ENCODE measurements at places on chromosomes 11 and 22.

- no peak for DNase-seq
These were observed 11.6 kb downstream of the TCIRG1 start for GRCh38 chr11:68050371-68050841.

- DNase-seq = no peak
These were observed 7.8 kb upstream of the ADAMTS8 start for GRCh38 chr11:130436171-130436570.

- no peak for DNase-seq
These were observed 1059.5 kb downstream of the FAM181B start for GRCh38 chr11:81674211-81674610.

DNA sequence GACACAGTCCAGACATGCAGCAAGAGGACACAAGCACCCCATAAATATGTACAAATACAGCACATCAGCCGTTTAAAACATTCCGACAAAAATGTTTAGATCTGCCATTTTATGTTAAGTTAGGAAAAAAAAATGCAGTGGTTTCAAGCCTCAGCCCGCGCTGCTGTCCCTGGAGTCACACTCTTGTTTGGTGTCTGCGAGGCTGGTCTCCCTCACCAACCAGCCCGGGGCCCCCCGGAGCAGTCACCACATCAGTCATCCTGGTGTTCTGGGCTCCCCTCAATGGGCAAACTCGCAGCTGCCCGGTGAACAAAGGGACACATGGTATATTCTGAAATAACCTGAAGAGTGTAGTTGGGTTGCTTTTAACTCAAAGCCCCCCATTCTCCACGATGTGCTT, 1022.2 kb downstream of the BRD1 start:
- no peak for DNase-seq

GRCh38 chr11:25583596-25583995, 748.3 kb upstream of the ANO3 start:
- no peak for DNase-seq

DNA sequence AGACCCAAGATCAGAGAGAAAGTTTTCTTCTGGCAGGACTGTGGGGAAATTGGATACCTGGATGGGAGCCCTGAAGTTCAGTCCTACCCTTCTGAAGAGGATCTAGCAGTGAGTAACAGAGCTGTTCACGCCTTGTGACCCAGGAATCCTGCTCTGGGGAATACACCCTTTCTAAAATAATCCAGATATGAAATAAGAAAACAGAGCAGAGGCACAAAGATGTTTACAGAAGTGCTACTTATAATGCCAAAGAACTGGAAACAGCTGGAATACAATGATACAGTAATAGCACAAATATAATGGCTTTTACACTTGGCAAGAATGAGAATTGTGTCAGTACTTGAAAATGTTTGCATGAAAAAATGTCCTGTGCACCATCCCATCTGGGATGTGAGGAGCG, 304.0 kb upstream of the NARS2 start:
- no peak for DNase-seq

- DNase-seq = no peak
These were observed 81.3 kb upstream of the CADM1 start for GRCh38 chr11:115585361-115586024.

GRCh38 chr22:36334821-36335603, 52.8 kb downstream of the MYH9 start:
- peak; percentile 64 for DNase-seq

GRCh38 chr11:100825626-100826025, 138.5 kb downstream of the ARHGAP42 start:
- no peak for DNase-seq

DNA sequence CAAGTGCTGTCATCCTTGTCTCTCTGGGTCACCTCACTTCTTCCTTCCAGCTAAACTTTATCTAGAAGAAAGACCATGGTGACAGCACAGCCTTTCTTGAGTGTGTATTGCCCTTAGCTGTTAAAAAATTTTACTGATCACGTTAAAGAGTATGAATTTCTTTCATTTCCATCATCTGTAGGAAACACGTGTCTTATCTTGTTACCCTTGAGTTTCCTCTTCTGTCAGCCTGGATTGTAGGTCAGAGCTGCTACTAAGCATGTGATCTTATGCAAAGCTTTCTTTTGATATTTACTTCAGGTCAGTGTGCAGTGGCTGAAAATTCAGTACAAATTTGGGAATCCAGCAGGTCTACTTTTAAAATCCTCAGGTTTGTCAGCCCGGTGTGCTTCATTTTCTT, 512.2 kb upstream of the ARHGAP42 start:
- DNase-seq = no peak

GRCh38 chr11:78954696-78955095, 380.0 kb upstream of the NARS2 start:
- DNase-seq = no peak

DNA sequence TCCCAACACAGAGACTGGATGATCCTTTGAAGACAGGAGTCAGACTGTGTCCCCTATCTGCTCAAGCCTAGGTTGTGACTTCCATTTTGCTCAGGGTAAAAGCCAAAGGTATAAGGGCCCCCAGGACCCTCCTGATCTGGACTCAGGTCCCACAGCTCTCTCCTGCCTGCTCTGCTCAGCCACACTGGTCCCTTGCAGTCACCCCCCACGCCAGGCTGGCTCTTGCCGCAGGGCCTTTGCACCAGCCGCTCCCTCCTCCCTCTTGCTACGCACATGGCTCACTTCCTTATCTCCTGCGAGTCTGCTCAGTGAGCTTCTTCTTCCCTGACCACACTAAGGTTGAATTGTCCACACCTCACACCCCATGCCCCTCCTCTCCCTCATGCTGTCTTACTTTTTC, 28.4 kb upstream of the CACNG2 start:
- no peak for DNase-seq

DNA sequence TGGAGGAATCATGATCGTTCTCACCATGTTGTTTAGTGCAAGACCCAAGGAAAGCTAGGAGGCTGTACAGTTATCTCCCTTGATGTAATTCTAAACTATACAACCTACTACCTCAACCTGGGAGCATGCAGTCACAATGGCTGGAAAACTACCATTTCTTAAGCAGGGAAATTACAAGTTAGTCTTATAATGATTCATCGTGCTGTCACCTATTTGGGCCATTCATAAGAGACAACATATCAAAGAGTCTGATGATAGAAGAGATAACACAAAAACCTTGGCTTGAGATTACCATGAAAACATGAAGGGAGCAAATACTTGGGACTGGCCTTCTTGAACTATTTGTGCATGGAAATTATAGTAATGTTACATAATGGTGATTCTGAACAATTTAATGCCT, 30.5 kb upstream of the BLID start:
- no peak for DNase-seq

- no peak for DNase-seq
These were observed 13.2 kb upstream of the HDHD5 start for GRCh38 chr22:17172029-17172833.

GRCh38 chr11:121936781-121937447, 179.1 kb downstream of the BLID start:
- DNase-seq = no peak

- no peak for DNase-seq
These were observed 39.3 kb upstream of the ABTB2 start for GRCh38 chr11:34397120-34397519.

DNA sequence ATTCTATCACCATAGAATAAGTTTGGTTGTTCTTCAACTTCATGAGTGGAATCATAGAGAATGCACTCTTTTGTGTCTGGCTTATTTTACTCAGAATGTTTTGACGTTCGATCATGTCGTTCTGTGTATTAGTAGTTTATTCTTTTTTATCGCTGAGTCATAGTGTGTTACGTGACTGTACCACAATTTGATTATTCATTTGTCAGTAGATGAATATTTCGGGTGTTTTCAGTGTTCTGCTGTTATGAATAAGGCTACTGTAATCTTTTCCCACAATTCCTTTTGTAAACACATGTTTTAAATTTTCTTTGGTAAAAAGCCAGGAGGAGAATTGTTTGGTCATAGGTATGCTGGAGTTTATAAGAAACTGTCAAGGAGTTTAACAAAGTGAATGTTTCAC, 279.9 kb upstream of the B3GAT1 start:
- no peak for DNase-seq

DNA sequence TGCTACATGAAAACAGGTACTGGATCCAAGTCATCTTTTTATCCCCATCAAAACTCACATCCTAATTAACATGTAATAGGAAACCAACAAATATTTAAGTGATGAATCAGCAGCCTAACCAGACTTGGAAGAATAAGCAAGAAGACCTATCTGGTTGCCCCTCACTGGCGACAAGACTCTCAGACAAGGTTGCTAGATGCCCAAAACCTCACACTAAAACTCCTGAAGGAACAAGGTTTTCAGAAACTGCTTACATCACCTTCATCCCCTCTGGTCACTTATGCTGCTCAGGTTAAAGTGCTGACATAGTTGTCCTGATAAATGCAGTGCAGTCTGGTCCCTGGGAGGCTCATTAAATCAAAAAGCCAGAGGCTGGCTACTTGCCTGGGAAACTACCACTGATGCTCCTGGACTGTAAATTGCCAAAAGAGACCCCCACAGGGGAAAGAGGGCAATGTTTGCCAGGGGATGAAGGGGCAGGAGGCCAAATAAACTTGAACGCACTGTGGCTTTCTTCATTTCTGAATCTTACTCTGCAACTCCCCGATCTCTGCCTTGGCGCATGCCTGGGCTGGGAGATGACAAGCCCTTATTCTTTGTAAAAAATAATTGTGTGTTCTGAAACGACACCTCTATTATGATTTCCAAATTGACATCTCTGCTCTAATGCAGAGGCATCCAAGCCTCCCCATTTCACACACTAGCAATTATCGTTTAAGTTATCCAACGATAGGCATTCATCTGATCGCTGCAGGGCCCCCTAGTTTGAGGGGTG, 72.7 kb downstream of the AMBRA1 start:
- DNase-seq = no peak

DNA sequence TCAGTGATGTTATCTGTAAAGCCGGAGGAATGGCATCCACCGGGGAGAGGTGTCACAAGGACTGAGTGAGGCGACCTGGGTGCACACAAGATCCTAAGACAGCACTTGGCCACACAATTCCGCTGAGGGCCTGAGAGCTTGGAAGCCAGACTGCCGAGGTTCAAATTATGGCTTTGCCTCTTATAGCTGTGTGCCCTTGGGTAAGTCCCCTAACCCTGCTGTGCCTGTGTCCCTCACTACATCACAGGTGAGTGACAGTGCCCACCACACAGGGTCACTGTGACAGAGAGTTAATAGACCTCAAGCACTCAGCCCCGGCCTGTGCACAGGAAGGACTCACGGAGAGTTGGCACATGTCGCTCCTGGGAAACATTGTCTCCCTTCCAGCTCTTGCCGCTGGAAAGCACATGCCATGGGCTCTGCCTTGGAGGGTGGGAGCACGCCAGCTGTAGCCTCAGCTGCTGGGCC, 592 bp downstream of the RHOD start:
- DNase-seq = no peak

DNA sequence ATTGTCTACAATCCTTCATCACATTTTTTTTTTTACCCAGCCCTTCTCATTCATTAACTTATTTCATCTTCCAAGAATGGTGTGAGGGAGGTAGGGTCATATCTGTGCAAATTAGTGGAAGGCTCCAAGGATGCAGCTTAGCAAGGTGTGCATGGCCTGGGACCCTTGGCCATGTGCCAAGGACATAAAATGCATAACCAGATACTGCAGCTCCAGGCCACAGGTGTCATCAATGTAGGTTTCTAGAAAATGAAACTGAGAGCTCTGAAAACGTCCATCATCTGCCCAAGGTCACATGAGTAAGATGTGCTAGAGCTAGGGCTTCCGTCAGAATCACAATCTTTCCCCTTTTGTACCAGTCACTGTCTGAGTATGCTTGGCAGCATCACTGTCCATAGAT, 29.8 kb downstream of the ANKK1 start:
- DNase-seq = no peak

GRCh38 chr22:32622004-32622743, 147.6 kb downstream of the FBXO7 start:
- no peak for DNase-seq

GRCh38 chr11:118619444-118620197, 12.2 kb downstream of the PHLDB1 start:
- DNase-seq = no peak

DNA sequence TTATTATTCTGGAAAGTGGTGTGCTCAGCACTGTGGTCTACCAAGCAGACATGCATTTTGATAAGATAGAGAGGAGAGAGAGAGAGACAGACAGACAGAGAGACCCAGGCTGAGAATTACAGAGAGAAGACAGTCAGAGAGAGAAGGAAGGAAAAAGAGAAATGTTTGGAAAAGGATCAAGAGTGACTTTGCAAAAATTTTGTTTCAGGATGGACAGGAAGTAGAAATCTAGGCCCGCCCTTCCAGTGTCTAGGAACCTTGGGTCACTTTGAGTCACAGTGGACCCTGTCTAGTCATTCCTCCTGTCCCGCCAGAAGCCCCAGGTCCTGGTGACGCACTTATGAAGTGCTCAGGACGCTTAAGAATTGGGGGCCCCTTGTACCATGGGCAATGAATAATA, 166.7 kb downstream of the ST3GAL4 start:
- DNase-seq = no peak

DNA sequence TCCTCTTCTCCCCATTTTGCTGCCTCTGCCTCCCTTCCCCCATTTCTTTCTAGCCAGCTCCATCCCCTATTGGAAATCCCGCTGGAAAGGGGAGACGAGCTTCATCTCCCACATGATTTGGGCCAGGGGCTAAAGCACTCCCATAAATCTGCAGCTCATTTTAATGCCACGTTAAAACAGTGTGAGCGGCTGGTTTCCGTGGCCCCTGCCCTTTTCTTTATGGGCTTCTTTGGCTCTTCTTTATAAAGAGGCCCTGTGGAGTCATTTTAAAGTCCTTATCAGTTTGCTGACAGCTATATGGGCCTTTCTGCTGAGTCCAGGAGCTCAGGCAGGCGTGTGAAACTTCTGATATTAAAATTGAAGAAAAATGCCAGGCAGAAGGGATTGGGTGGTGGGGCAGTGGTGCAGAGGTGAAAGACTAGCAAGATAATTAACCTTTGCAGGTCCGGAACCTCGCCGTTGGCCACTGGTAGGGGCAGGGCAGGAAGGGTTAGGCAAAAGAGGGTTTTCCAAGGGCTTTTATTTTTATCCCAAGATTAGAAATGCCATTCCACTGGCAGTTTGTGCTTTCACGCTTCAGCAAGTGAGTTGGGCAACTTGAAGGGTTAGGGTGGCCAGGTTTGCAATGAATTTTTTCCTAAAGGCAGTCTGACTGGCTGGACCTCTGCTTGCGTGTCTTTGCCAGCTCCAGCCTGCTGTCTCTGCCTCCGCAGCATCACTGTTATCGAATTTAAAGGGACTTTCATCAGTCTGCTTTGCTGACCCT, 44.3 kb downstream of the EXT2 start:
- no peak for DNase-seq

All from activated T-cell treated with anti-CD3 and anti-CD28 coated beads, Interleukin-2, amount 50 U/mL, for 48 hours (primary cell).